Small intestine (tissue), 16 donors: ENCODE measurements at places on chromosomes 2 and 18.

DNA sequence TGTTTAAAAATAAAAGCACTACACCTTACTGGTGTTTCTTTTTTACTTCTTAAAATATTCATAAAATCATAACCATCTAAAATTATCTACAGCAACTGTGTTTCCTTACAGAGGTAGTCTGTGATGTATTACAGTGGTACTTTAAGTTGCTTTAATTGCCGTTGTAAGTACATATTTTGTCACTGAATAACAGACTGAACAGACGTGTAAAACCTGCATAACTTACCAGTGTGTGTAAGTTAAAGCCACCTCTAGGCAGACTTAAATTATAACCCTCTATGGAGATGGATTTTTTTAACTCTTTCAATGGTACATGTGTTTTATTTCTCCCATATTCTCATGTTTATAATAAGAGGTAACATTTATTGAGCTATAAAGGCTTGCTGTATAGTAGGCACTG is 166.8 kb downstream of the NR4A2 start:
- H3K4me3 ChIP-seq = no peak overlapping the region
- no peaks in the 10 kb centered on the region for H3K27me3 ChIP-seq
- DNase-seq = no peak

DNA sequence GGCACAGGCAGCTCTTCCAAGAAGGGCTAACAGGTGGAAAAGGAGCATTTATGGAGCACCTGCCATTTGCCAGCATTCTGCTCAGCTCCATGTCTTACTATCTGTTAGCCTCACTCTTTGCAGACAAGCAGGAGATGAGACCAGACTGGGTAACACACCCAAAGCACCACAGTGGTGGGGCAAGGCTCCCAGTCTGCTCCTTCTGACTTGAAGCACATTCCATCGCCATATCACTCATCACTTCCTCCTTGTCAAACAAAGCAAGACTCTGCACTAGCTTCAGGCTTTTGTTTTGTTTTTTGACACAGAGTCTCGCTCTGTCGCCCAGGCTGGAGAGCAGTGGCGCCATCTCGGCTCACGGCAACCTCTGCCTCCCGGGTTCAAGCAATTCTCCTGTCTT is 182.8 kb downstream of the MGAT5 start:
- no peak overlapping the region for H3K4me3 ChIP-seq
- H3K27ac ChIP-seq = no peak overlapping the region
- no peak for DNase-seq
- H3K27me3 ChIP-seq = no peaks in the 10 kb centered on the region

DNA sequence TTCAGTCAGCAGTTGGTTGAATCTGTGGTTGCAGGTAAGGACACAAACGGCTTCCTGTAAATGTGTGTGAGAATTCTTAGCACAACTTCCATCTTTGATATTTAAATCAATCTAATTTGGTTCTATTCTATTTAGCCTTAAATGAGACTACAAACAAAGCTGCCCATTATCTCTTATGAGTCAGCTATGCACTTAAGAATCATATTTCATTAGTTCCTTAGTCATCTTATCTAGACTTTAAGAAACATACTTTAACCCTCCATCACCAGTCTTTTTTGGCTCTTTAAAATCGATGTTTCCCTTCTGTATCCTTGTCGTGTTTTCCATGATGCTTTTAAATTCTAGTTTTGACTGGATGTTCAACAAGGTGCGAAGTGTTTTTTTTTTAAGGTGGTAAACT is 114.4 kb upstream of the TMEM200C start:
- no peak overlapping the region for H3K27ac ChIP-seq
- no peaks in the 10 kb centered on the region for H3K27me3 ChIP-seq
- H3K36me3 ChIP-seq = no peaks in the 10 kb centered on the region

- DNase-seq = no peak
- H3K27ac ChIP-seq = no peak overlapping the region
- peaks cover 79% of the 10 kb centered on the region for H3K27me3 ChIP-seq
- H3K36me3 ChIP-seq = no peaks in the 10 kb centered on the region
- H3K4me1 ChIP-seq = no peaks in the 10 kb centered on the region
- H3K4me3 ChIP-seq = no peak overlapping the region
These were observed 3.5 kb downstream of the WNT6 start for GRCh38 chr2:218863021-218863520.

DNA sequence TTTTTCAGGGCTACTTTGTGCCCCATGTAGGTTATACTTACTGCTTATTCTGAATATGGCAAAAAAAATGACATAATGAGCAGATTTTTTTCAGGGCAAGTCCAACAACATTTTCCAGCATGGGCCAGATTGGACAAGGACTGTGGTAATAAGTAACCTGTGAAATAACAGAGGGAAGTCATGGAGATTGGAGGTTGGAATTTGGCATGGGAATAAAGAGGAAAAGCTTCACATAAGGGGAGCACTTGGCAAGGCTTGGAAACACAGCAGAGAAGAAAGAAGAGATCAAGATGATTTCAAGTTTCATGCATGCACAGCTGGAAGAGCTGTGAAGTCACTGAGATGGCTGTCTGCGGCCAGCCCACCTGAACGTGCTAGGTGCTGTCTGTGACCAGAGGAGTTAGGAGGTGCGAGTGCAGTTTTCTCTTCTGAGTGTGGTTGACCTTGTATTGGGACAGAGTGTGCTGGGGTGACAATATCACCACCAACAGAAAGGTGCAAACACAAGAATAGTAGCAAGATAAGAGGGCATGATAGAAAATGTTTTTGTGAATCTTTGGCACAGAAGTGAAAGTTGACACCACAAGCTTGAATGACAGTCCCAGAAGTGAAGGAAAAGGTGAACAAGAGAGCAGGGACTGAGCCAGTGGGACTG is 71.1 kb upstream of the DSC1 start:
- DNase-seq = peak; percentile 45
- peak overlapping the region; percentile 14 for H3K27ac ChIP-seq
- no peaks in the 10 kb centered on the region for H3K27me3 ChIP-seq
- peaks cover 39% of the 10 kb centered on the region for H3K4me1 ChIP-seq

DNA sequence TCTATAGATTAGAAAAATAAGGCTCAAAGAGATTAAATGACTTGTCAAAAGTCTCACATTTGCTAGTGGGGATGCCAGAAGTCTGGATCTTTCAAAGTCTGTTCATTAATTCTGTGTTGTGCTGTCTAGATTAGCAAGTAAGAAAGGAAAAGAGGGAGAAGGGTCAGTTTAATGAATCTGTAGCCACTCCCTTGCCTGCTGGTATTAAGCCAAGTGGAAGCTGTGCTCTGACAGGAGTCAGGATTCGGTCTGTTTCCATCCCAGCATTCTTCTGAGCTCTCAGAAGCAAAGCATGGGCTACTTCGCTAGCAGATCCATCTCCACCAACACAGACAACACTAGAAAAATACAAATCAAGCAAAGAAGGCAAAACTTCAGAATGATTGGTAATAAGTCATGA is 98.5 kb downstream of the CERKL start:
- H3K27ac ChIP-seq = no peak overlapping the region
- H3K4me1 ChIP-seq = no peaks in the 10 kb centered on the region
- no peaks in the 10 kb centered on the region for H3K27me3 ChIP-seq
- H3K36me3 ChIP-seq = no peaks in the 10 kb centered on the region
- no peak overlapping the region for H3K4me3 ChIP-seq
- no peak for DNase-seq

GRCh38 chr2:2698182-2699120 is 367.4 kb upstream of the MYT1L start:
- peak; percentile 48 for DNase-seq
- H3K27me3 ChIP-seq = no peaks in the 10 kb centered on the region
- H3K4me1 ChIP-seq = no peaks in the 10 kb centered on the region
- H3K36me3 ChIP-seq = no peaks in the 10 kb centered on the region
- H3K4me3 ChIP-seq = no peak overlapping the region

DNA sequence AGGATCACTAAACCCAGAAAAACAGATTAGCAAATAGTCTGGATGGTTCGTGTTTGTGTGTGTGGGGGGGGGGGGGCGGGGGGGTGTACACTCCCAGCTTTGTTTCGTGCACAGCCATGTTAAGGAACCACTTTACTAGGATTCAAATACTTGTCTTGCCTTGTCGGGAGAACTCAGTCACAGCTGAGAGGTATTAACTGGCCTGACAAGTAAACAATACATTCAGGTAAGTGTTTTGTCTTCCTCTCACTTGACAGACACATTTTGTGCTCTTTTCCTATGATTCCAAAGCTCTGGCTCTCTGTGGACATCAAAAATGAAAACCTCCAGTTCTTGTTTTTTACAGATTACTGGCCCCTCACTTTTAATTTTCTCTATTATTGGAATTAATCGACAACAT is 173.5 kb downstream of the LRP1B start:
- H3K36me3 ChIP-seq = no peaks in the 10 kb centered on the region
- H3K4me3 ChIP-seq = no peak overlapping the region
- no peak for DNase-seq
- H3K4me1 ChIP-seq = no peaks in the 10 kb centered on the region

- no peak for DNase-seq
- H3K4me3 ChIP-seq = no peak overlapping the region
- no peaks in the 10 kb centered on the region for H3K36me3 ChIP-seq
- H3K27me3 ChIP-seq = no peaks in the 10 kb centered on the region
These were observed 54.0 kb downstream of the MEIS1 start for GRCh38 chr2:66488946-66489345.

GRCh38 chr2:28172114-28172898 is 220.4 kb upstream of the FOSL2 start:
- no peak overlapping the region for H3K4me3 ChIP-seq
- peak; percentile 38 for DNase-seq
- H3K27ac ChIP-seq = no peak overlapping the region
- peaks cover 3% of the 10 kb centered on the region for H3K4me1 ChIP-seq
